A549 treated with CORT108297 at 1 μM for 4 hours (cell line): ENCODE measurements at places on chromosomes 11 and 22. TPM values are rescaled to one million over a fixed set of nuclear protein-coding genes. Genes with fewer than 3 reads are reported as not detected.

Gene OSM
- total RNA-seq: 0.05 TPM in 1 of 5 replicates, not detected in the others

Gene KDELR3
- total RNA-seq: 16.8 to 22.5 TPM (median 20.2 TPM) in 5 replicates

Gene ASPHD2
- 0.71 to 1.5 TPM (median 1.4 TPM) in 5 replicates for total RNA-seq

Gene TNNT3
- not detected in 5 replicates for total RNA-seq

Gene KRTAP5-10
- total RNA-seq: not detected in 5 replicates

Gene LRRC74B
- not detected in 5 replicates for total RNA-seq

Gene OR5AP2
- not detected in 5 replicates for total RNA-seq
